Osteoblast (primary cell): ENCODE measurements at places on chromosomes 1 and 21. TPM values are rescaled to one million over a fixed set of nuclear protein-coding genes. Genes with fewer than 3 reads are reported as not detected.

- DNase-seq = peak; percentile 93
These were observed at the start of gene NDUFS2 for GRCh38 chr1:161201836-161202712. TSS of gene NDUFS2 (plus strand) at chr1:161202367. CDS start at chr1:161202386, 19 bp downstream.

Gene RGS13
- total RNA-seq = not detected in 2 replicates

Gene GNB1
- 84.6 and 88.7 TPM in 2 replicates for total RNA-seq

DNA sequence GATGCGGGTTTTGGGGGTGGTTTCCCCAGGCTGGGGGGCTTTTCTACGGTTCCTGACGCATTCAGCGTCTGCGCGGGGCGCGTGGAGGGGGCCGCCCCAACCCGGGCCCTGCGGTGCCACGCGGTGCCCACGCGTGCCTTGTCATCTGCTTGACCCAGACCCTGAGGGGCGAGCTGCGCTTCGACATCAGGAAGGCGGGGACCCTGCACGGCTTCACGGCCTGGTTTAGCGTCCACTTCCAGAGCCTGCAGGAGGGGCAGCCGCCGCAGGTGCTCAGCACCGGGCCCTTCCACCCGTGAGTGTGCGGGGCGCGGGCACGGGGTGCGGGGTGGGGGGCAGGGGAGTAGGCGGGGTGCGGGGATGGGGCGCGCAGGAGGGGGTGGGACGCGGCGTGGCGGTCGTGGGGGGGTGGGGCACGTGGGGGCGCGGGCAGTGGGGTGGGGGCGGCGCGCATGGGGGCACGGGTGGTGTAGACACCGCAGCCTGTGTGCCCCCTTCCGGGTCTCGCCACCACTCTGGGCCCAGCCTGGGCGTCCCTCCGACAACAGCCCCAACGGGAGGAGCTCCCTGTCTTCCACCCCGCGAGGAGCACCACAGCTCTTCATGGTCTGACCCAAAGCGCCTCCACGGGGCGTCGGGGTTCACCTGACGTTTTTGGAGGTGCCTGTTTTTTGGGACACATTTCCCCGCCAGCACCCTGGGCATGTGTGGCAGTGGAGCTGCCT is 26.3 kb downstream of the PRMT2 start:
- DNase-seq = peak; percentile 83

GRCh38 chr1:24105368-24106160 is 6.4 kb downstream of the MYOM3 start:
- no peak for DNase-seq

DNA sequence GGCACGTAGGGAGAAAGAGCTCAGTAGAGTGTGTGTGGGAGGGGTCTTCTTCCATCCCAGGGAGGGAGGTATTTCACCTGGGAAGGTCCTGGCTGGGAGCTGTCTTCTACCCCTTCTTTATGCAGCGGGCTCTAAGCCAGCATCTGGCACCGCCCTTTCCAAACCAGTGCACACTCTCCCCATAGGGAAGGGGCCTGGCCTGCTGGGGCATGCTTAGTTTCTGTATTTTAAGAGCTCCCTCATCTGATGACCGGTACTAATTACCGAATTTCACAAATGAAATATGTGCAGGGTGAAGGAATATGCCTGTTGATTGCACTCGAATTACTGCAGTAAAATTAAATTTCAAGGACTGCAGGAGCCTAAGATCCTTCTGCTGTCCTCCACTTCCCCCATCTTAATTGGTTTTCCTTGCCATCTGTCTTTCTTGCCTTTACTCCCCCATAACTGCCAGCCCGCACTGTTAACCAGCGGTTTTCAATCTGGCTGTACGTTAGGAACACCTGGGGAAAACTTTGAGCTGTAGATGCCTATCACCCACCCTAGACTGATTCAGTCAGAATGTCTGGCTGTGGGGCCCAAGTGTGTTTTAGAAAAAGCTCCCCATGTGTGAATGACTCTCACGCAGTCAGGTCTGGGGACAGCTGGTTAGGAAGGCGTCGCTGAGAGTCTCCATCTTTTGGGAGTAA is 20.1 kb downstream of the GALNT2 start:
- DNase-seq = no peak

- no peak for DNase-seq
These were observed 21.8 kb upstream of the PLEKHO1 start for GRCh38 chr1:150127868-150128267.

GRCh38 chr1:223651291-223651991 is 14.1 kb downstream of the CAPN8 start:
- no peak for DNase-seq

Gene GBP1
- 23.9 and 32.2 TPM in 2 replicates for total RNA-seq

DNA sequence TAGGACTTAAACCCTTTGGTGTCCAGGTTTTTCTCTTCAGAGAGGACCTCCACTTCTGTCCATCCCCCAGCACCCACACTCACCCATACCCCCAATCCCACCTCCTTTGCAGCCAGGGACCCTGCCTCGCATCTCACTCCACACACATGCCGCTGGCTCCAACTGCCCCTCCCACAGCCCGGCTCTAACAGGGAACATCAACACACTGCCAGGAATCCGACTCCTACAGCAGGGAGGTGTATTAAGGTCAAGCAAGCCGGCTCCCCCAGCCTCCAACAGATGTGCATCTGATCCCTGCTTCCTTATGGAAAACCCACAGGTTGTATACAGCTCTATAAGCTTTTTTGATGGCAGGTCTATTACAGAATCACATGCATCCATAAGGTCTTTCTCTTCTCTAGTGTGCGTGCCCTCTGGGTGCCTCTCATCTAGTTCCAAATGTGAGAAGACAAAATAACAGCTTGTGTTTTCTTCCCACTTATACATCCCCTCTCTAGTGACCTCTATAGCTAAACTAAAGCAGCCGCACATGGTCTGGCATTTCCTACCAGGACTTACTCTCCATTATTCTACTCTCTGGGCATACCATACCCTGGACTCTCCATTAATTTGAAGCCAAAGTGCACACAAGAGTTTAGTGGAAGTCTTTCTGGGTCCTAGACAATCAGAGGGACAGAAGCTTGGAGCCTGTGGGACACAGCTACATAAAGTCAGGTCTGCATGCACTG is 16.3 kb downstream of the PIK3C2B start:
- DNase-seq = no peak

- DNase-seq = no peak
These were observed 24.8 kb upstream of the ACBD6 start for GRCh38 chr1:180527101-180527669.

Gene IFI44
- 33.9 and 35.8 TPM in 2 replicates for total RNA-seq

- no peak for DNase-seq
These were observed 31.7 kb upstream of the ENSA start for GRCh38 chr1:150661156-150661555.

DNA sequence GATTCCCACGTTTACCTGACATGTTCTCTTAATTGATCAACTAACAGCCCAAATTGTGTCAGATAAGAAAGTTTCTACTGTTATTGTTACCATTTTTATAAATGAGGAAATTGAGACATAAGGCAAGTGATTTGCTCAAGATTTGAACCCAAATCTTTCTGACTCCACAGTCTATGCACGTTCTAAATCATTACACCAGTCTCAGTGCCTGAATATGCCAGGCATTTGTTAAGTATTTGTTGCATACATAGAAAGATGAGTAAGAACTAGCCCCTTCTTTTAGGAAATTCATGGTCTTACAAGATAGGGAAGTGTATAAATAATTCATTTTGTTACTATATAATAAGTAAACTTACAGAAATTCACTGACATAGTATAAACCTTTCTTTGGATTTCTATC is 7.1 kb upstream of the CD101 start:
- no peak for DNase-seq

Gene KLHDC8A
- not detected in 2 replicates for total RNA-seq

DNA sequence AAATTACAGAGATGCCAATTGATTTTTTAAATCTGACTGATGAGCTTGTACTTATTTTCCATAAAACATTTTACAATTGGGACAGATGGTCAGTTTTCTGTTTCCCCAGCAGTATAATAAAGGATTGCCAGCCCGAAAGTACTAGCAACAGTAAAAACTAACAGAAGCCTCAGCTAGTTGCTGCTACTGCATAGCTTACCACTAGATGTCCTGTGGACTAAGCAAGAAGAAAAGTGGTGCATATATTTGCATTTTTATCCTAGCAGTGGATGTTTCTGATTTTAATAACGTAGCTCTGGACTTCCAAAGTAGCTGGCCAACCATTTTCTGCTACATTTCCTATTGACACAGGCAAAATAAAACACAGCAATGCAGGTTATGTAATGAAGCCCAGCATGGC is 241.5 kb downstream of the BARHL2 start:
- peak; percentile 9 for DNase-seq

DNA sequence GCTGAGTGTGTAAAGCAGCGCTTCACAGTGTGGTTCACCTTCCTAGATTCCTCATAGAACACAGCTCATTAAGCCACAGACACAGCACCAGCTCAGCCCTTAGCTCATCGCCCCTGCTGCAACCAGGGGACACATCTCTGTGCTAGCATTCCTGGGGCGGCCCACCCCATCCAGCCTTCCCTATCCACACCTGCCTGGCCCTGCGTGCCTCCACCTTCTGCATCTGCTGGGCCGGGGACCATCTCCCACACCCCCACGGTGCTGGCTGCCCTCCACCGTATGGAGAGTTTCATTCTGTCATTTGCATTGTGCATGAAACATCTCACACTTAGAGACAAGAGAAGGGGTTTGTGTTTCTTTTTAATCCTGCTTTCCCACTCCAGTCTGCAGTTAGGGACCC is 35.8 kb upstream of the PRSS38 start:
- DNase-seq = no peak

Gene STIL
- 4.0 and 6.5 TPM in 2 replicates for total RNA-seq

DNA sequence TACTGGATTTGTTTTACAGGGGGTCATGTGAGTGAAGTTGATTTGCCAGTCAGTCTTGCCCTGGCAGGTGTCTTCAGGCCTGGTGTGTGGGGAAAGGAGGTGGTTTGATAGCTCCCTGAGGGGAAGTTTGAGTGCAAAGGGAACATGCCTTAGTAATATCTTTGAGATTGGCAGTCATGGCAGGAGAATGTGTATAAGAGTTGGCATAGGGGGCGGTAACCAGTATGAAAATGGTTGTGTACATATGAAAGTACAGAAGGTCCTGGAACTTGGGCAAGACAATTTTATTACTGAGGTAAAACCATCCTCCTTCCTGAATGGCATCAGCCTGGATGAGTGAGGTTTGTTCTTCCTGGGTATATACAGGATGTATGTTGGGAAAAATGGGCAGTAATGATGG is 37.6 kb upstream of the PLA2G5 start:
- no peak for DNase-seq

Gene OR2AK2
- not detected in 2 replicates for total RNA-seq

Gene KCNH1
- total RNA-seq = 28.9 and 41.3 TPM in 2 replicates

DNA sequence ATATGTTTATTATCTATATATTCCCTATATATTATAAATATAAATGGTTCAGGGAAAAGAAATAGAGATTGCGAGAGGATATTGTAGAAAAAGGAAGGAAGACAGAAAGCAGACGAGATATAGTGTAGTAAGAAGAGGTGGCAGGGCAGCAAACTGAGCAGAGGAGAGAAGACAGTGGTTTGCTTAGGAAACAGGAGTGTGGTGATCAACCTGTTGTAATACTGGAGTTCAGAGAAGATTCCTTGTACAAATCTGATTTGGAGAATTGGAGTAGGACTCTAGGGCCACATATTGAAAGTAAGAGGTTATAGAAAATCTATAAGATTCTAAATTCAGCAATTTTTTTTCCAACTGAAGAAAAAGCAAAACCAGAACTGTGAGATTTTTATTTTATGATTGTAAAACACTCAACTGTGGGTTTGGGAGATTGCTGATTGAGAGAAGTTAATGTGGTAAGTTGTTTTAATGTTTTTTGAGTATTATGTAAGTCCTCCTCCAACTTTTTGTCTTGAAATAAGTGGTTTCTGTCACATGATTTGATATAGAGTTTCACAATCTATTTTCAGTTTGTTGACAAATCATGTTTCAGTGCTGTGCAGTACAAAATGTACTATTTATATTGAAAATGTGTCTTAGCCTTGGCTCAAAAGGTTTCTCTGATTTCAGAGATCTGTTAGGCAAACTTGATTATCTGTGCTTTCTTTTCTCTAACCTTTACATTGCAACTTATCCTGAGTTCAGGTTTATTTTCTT is 9.6 kb upstream of the AMY2B start:
- peak; percentile 45 for DNase-seq

GRCh38 chr1:28537457-28538199 is 15.3 kb upstream of the TRNAU1AP start:
- DNase-seq = peak; percentile 29

DNA sequence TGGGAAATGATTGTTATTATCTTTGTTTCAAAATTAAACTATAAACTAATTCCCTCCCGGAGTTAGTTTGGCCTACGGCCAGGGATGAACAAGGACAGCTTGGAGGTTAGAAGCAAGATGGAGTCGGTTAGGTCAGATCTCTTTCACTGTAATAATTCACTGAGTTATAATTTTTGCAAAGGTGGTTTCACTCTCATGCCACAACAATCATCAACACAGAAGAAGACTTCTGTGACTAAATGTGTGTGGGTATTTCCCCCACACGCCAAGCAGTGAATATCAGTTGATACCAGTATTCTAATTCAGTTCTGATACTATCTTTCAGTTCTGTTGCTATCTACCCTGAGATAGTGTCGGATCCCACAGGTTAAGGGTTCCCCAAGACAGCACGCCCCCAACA is 215.1 kb downstream of the S1PR1 start:
- DNase-seq = no peak

DNA sequence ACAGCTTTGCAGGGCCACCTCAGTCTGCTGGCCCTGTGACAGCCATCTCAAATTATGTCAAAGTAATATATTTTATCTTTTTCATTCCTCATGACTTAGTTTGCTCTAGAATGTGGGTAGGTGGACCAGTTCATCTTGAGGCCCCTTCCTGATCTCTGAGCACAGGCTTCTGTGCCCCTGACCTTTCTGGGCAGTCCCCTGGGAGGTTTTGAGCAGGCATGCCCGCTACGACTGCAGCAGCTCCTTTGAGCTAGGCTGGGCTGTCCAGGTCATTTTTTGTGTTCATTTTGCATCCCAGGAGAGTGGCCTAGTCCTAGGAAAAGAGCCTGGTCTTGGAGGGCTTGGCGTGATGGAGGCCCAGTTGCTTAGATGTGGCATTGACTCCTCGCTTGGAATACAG is 42.7 kb downstream of the EIF2D start:
- DNase-seq = no peak

DNA sequence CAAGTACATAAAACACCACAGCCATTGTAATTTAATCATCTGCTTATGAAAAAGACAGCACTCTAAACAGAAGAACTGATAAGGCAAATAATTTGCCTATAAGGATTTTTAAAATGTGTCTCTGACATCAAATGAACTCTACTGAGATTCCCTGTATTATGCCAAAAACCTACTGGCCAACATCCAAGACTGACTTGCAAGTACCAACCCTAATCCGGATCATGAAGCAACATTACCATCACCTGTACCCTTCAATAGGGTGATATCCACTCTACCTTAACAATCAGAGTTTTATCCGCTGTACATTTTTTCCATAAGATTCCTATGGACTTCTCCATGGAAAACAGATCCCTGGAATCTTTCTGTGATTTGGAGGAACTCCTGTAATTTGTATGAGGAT is 4.6 kb downstream of the RGS7 start:
- no peak for DNase-seq

- no peak for DNase-seq
These were observed 429 bp downstream of the FCGR2A start for GRCh38 chr1:161505686-161506085.

DNA sequence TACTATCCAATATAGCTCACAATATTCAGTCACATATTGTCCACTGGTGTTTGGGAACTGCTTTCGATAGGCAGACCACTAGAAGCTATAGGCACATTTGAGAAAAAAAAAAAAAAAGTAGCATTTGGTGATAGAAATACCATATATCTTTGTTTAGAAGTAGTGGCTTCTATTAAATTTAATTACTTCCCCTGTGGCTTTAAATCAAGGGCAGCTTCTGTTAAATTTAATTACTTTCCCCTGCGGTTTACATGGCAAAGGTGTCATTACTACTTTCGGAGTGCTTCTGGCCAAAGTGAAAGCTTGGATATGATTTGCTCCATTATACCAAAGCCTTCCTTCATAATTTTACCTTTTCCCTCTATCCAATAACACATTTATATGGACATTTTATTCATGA is 229.9 kb downstream of the TTLL7 start:
- DNase-seq = no peak
